ENCODE measurements at places on chromosomes 2 and 18.

- DNase-seq = no peak
These were observed 386.5 kb upstream of the SLC39A10 start for GRCh38 chr2:195270466-195271039.

DNA sequence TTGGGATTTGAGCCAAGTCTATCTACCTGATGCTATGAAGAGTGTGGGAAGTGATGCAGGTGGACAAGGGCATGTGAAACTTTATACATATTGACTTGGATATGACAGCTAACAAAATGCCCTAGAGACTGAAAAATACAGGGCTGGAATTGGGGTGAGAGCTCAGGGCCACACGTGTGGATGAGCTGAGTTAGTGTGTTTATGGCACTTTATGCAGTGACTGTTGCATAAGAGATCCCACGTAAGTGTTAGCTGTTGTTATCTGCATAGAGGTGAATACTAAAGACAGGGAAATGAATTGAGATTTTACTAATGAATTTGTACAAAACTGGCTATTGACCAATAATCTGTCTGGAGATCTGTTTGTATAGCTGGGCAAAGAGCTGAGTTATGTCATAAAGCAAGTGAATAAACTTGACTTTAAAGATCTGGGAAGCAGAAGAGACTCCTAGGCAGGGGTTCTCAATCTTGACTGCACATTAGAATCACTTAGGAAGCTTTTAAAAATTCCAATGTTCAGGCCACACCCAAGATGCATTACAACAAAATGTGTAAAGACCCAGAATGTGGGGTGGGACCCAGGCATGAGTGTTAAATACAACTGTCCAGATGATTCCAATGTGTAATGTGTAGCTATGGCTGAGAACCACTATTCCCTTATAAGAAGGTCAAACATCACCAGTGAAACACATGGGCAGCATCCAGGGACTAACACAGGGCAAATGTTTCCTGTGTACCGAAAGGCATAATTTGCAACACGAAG lies 74.2 kb upstream of the STK17B start:
- no peak for DNase-seq

GRCh38 chr18:79395308-79395640 lies 456 bp upstream of the NFATC1 start:
- no peak for DNase-seq

DNA sequence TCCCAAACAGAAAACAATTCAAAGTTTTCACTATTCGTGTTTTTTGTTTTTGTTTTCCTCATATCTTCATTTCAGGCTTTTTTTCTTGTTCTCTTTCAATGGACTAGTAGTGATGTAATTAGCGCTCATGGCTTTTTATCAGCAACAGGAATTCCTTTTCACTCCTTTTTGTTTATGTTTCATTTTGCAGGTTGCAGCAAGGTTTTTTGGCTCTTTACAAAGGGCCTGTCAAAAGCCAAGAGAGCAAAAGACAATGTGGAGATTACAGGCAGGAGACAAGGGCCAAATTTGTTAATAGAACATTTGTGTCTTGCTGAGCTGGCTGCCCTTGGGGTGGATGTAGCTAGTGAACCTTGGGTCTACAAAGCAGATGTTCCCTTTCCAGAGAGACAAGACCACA lies 467.4 kb upstream of the CDH20 start:
- DNase-seq = no peak

GRCh38 chr2:61632276-61633169 lies 94.4 kb upstream of the XPO1 start:
- no peak for DNase-seq

GRCh38 chr2:144645083-144645778 lies 125.3 kb upstream of the ZEB2 start:
- DNase-seq = no peak

DNA sequence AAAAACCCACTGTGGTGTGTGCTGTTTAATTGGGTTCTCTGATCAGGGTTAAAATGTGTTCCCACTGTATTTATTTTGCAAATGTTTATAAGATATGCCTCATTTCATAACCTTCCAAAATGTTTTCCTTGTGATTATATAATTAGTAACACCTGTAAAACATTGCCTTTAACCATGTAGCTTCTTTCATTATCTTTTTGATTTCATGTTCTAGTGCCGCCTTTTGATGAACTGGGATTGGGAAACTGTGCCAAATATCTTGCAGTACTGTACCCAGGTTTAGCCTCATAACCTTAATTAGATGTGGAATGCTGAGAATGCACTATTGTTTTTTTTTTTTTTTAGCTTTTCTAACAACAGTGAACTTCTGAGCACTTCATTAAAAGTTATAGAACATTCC lies 96.9 kb downstream of the TANC1 start:
- no peak for DNase-seq

DNA sequence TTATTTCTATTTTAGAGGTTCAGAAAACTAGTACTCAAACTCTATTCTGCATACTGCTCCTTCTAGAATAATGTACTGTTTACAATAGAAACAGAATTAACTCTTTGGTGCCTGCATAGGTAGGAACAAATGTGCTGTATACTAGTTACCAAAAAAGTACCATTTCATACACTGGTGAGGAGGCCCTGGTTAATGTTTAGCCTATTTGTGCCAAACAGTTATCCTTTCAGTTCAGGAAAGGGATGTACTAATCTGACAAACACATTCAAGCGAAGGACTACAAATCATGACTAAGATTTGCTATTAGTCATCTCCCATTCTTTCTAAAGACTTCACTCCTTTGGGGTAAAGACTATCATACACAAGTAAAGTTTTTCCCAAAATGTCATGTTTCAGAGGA lies 47.4 kb downstream of the EXOC6B start:
- no peak for DNase-seq

- DNase-seq = no peak
These were observed 27.3 kb downstream of the LAMA3 start for GRCh38 chr18:23716516-23716915.

GRCh38 chr2:73944714-73945113 lies 18.0 kb downstream of the DGUOK start:
- DNase-seq = no peak

- no peak for DNase-seq
These were observed 70.4 kb downstream of the CWC22 start for GRCh38 chr2:179936654-179937053.

GRCh38 chr2:196390243-196391148 lies 219.1 kb upstream of the STK17B start:
- DNase-seq = no peak

- no peak for DNase-seq
These were observed 15.7 kb downstream of the GPC1 start for GRCh38 chr2:240451108-240451611.

GRCh38 chr2:137262594-137262993 lies 497.2 kb downstream of the THSD7B start:
- DNase-seq = no peak

DNA sequence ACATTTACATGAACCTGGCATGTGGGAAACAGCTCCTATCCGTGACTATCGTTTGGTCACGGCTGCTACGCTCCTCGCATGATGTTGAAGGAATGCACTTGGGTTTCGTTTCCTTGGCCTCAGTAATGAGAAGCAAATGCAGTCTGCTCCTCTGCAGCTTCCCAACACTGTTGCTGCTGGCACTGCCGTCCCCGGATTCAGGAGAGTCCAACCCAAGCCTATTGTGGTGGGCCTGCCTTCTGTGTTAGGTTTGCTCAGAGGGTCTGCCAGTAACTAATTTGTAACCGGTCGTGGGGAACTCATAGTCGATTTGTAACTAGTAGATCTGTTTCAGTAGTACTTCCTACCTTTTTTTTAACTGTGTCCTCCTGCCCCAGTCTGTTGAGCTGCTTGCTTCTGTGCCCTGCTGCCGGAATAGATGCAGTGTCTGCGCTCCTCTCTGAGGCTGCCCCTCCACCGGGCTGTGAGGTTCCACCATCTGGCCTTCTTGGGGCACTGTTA lies 58.4 kb downstream of the WDSUB1 start:
- no peak for DNase-seq

Data from naive thymus-derived CD8-positive, alpha-beta T cell (primary cell).